ENCODE measurements at places on chromosomes 6 and 20. TPM values are rescaled to one million over a fixed set of nuclear protein-coding genes. Genes with fewer than 3 reads are reported as not detected.

DNA sequence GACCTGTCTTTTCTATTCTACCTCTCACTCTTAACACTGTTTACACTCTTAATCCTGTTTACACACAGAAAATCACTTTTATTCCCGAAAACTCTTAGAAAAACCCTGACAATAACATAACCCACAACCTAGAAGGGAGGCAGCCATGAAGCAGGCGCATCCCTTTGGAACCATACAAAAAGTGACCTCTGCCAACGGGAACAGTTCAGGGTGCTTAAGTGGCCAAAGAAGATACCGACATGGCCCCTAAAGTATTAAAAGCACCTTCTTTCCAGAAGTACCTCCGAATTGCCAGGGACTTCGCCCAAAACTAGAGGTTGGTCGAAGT is 490 bp downstream of the MMUT start:
- DNase-seq, result no peak

DNA sequence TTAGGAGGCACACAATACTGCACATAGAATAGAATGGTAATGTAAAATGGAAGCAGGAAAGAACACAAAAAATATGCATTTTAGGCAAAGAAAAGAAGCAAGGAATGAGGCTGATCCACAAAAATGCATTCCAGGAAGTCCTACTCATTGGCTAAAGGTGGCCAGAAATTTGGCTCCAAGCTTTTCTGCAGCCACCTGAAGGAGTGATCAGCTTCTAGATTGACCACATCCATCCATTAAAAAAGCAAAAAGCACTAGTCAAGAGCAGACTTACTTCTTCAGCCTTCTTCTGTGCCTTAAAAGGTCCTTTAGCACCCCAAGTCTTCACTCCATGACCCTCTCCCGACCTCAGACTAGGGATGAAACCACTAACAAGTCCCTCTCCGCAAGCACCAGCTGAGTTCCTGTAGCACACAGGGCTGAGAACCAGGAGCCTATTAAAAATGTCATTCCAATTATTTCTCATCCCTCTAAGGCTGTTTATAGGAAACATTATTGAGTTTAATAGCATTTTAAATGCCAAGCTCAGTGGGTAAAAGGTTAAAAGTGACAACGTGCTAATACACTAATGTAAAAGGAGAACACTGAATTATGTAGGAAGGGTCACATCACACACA is 36.5 kb downstream of the TRAM2 start:
- DNase-seq, result no peak

DNA sequence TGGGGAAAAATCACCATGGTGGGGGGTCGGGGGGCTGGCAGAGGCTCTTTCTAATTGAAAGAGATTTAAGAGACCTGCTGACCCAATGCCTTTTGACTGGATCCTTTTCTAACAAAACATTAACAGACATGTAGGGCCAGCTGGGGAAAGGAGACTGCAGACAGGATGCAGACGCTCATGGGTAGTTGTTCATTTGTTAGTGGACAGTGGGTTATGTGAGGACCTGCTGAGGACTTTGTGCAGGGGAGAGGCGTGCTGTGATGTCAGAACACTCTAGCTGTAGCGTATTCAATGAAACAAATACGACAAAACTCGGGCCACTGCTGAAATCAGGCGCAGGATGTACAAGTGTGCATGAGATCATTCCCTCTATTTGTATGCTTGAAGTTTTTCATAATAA is 1.2 kb downstream of the IP6K3 start:
- DNase-seq, result no peak

DNA sequence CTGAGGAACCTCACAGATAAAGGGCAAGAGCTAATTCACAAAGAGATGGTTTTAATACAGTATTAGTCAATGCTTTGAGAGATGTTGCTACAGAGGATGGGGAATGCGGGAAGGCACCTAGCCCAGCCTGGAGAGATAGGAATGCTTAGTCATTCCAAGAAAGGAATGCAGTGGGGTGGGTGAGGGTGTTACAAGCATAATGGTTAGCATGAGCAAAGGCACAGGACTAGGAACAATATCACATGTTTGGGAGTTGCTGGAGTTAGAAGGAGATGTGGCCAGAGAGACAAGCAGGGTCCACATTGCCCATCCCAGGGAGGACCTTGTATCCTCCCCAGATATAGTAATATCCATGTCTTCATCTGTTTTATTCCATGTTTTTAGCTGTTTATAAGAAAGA is 107.0 kb upstream of the OGFRL1 start:
- no peak for DNase-seq

The ARMC12 gene
- 1.8 TPM for total RNA-seq

The PPDPF gene
- total RNA-seq, result 261 TPM

The SLC24A3 gene
- total RNA-seq, result not detected

The ZSCAN12 gene
- total RNA-seq, result 4.1 TPM

The GHRH gene
- not detected for total RNA-seq

The KCNK5 gene
- not detected for total RNA-seq

- no peak for DNase-seq
These were observed 897.3 kb downstream of the KIF16B start for GRCh38 chr20:15675813-15676484.

The OLIG3 gene
- total RNA-seq, result not detected

The C2 gene
- 1.5 TPM for total RNA-seq

GRCh38 chr6:71527886-71528285 is 239.3 kb downstream of the OGFRL1 start:
- DNase-seq, result no peak

The SPATS1 gene
- not detected for total RNA-seq

- DNase-seq, result no peak
These were observed 141.9 kb downstream of the ID4 start for GRCh38 chr6:19979059-19979458.
